Hindlimb muscle (tissue), 1 donor: ENCODE measurements at places on chromosomes 3 and 15. TPM values are rescaled to one million over a fixed set of nuclear protein-coding genes. Genes with fewer than 3 reads are reported as not detected.

DNA sequence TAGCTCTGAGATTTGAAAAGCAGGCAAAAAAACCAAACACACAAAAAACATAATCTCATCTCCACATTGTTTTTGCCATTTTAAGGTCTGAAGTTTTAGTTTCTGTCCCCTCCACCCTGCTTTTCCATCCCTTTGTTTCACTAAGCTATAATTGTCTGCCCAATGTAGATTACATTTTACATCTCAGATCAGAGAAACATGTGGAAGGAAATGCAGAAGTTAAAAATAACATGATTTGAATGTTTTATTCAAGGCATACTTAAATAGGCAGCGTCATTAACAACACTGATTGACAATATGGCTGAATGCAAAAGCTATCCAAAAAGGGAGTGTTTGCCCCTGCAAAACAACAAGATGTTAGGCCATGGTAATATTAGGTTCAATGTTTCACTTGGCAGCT, 448.1 kb upstream of the ZNF385D start:
- no peak for DNase-seq

- DNase-seq = peak; percentile 51
Measured at GRCh38 chr3:194142156-194142910, 6.4 kb downstream of the HES1 start.

- DNase-seq = no peak
Measured at GRCh38 chr15:43325039-43325684, 5.2 kb downstream of the LCMT2 start.

DNA sequence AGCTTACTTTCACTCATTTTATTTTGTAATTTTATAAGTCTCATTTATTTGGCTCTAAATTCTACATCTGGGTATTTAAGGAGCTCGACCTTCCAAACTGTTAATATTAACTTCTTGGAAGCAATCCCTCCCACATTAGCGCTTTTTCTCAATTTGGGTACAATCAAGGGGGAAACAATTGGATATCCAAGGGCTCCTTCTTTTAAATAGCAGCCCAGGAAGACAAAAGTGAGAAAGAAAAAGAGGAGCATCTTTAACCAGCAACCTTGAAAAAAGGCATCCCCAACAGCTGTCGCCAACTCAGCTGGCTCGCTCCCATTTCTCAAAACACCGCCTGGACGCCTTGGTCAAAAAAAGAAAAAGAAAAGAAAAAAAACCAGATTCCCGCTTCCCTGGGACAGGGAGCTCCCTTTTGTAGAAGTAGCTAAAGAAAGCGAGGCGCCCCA, 873 bp downstream of the C3orf70 start:
- DNase-seq = no peak

GRCh38 chr15:25770031-25770430, 93.1 kb downstream of the ATP10A start:
- no peak for DNase-seq

- DNase-seq = no peak
Measured at GRCh38 chr3:193347521-193348501, 30.7 kb downstream of the ATP13A5 start.

DNA sequence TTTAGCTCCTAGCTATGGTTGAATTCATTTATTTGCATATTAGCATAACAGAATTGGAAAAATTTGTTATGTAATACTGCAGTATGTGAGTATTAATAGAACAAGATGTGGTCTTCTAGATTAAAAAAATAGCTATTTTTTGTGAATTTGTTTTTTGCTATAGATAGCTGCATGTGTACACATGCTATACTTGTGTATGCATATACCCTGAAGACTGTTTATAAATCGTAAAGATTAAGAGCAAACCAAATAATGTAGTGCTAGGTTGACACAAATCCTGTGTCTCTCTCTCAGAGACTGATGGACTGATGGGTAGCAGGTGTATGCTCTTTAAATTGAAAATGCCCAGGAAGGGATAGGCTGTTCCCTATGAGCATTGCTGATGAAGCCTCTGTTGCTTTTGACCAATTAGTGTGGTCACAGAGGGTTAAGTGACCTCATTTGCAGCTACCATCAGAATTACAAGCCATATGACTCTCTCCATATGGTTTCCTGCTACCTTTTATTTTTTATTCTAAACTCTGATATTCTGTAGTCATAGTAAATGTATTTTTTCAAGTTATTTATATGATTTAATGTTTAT, 9.0 kb downstream of the PLCL2 start:
- no peak for DNase-seq

GRCh38 chr15:57418635-57419034, 42.3 kb downstream of the CGNL1 start:
- no peak for DNase-seq

GRCh38 chr3:133944641-133945380, 49.1 kb upstream of the RAB6B start:
- DNase-seq = no peak

- DNase-seq = no peak
Measured at GRCh38 chr3:67598814-67599556, 55.4 kb downstream of the SUCLG2 start.

- no peak for DNase-seq
Measured at GRCh38 chr3:134751831-134752230, 43.2 kb upstream of the EPHB1 start.

- DNase-seq = no peak
Measured at GRCh38 chr15:60363087-60363549, 34.7 kb downstream of the ANXA2 start.

- peak; percentile 21 for DNase-seq
Measured at GRCh38 chr3:153338487-153338886, 176.5 kb downstream of the RAP2B start.

DNA sequence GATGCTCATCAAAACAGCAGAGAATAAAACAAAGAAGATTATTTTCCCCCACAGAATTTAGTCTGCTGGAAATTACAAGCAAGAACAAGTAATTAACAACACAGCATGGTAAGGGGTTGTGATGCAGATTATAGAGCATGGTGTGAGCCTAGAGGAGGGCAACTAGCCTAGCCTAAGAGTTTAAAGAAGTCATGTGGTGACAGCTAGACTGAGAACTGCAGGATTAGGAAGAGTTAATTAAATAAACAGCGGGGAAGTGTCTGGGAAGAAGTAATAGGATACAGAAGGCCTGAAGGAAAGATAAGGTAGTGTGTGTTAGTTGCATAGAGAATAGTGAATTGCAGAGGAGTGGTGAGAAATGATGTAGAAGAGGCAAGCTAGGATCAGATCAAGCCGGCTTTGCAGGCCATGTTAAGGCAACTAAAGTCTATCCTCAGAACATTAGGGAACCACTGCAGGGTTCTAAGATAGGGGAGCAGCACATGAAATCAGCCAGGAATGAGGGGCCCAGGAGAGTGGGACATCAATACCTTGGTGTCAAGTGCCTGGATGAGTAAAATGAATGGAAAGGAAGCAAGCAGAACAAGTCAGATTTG, 11.9 kb upstream of the PKM start:
- no peak for DNase-seq

- DNase-seq = no peak
Measured at GRCh38 chr15:29968099-29968894, 114.5 kb upstream of the GOLGA8J start.

- DNase-seq = no peak
Measured at GRCh38 chr3:62375655-62376453, 2.5 kb upstream of the FEZF2 start.

GRCh38 chr3:79848876-79849275, 81.1 kb upstream of the ROBO1 start:
- no peak for DNase-seq

GRCh38 chr3:47283193-47283537, 421 bp downstream of the KLHL18 start:
- no peak for DNase-seq

GRCh38 chr15:73969151-73969759, 22.8 kb downstream of the STOML1 start:
- DNase-seq = no peak

DNA sequence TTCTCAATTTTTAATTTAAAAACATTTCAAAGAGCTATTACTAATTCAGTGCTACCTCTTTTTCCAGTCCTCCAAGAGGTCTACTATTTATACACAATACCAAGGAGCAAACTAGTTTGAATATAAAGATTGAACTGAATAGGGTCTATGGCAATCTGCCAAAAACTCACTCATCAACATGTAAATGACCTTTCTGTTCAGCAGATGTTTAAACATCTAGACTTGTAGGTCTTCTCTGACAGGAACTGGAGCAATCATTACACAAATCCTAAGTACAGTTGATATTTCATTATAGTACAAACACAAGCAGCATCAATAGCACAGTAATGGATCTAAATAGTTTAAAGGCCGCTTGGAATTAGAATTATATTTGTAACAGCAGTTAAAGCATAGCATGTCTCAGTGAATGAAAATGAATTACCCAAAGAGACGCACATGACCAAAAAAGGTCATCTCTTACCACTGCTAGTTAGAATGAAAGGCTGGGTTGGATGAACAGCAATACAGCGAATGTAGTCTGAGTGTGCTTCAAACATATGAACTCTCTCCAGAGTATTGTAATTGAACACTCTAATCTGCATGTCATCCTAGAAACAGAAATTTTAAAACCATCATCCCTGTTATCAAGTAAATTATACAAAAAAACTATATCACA, 10.7 kb downstream of the COPB2 start:
- DNase-seq = no peak

DNA sequence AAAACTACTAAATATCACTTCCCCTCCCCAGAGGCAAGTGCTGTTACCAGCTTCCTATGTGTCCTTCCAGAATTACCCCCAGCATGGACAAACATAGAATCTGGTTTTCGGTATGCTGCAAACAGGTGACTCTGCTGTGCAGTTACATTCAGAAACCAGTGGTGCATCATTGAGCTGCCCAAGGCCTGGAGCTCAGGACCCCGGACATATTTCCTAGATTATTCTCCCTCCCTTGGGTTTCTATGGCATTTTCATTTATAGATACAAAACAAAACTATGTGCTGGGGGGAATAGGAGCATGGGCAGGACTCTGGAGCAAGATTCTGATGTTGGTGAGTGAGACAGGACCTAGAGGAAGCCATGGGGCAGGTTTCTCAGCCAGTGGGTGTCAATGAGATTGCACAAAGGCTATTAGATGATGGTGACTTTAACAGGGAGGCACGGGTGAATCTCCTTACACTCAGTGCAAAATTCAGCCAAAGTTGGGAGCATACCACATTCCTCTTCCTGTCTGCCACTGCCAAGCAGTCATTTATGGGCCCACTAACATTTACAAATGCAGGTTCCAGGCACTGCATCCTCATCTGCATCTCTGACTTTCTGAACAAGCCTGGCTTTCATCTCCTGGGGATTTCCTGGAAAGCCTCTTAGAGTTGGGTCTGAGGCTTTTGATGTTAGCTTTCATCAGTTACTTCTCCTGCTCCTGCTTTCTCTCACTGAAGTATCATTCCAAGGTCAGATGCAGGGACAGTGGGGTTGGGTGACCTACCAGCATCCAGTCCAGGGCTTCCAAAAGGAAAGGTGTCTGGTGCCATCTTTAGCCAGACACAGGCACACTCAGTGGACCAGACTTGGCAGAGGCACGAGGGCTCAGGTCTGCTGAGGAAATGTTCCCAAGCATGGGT, 44.5 kb downstream of the CMTM7 start:
- DNase-seq = no peak

- no peak for DNase-seq
Measured at GRCh38 chr3:13081603-13082360, 8.6 kb upstream of the IQSEC1 start.

GRCh38 chr3:156643729-156644389, 30.5 kb upstream of the TIPARP start:
- no peak for DNase-seq

DNA sequence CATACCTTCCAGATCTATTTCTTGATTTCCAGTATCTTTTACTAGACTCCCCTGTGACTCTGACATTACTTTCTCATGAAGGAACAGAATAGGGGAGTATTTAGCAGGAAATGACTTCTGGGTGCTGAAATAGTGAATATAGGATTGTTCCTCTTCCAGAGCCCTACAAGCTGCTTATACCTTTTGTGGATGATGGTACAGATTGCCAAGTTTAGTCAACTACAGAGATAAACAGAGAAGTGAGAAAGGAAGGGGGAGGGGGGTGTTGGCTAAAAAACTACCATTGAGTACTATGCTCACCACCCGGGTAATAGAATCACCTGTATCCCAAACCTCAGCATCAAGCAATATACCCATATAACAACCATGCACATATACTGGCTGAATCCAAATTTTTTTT, 298.3 kb upstream of the GPR149 start:
- DNase-seq = no peak

- no peak for DNase-seq
Measured at GRCh38 chr15:97126553-97127233, 796.2 kb downstream of the NR2F2 start.

DNA sequence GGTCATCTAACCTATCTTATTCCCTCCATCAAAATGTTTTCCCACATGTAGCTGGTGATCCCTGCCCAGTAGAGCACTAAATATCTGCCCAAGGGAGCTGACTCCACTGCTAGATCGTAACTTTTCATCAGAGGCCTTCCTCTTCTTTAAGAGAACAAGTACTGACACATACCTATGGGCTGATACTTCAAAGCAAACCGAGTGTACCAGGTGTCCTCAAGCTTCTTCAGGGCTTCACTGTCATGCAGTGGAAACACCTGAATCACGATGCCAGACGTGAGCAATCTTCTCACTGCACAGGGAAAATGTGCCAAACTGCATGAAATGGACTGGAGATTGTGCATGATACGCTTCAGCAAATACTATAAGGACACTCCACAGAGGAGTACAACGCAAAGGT, 41.6 kb downstream of the ANO10 start:
- DNase-seq = no peak

GRCh38 chr3:12468276-12468675, 16.0 kb upstream of the TSEN2 start:
- DNase-seq = no peak

DNA sequence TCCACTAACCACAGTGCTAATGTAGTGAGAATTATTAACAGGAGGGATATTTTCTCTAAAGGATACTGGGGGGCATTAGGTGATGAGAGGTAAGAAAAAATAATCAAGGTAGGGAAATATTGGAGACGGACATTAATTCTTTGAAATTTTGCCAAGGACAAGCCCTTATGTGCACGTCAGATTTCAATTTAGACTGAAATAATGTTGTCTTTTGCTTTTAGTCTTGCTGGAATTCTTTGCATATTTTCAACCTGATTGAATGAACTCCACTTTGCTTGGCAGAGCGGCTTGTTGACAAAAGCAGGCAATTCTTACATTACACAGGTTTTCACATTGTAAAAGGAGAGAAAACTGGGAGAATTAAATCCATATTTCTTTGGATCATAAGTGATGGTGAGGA, 25.0 kb upstream of the C3orf52 start:
- no peak for DNase-seq

- no peak for DNase-seq
Measured at GRCh38 chr3:187969581-187969950, 184.4 kb upstream of the LPP start.

- DNase-seq = no peak
Measured at GRCh38 chr15:57705746-57706404, 639 bp upstream of the POLR2M start.

MME gene
- polyA plus RNA-seq = 5.3 TPM

WDR93 gene
- 0.14 TPM for polyA plus RNA-seq

CD96 gene
- polyA plus RNA-seq = 0.23 TPM

OR5K2 gene
- polyA plus RNA-seq = not detected

NPHP3 gene
- polyA plus RNA-seq = 36.1 TPM

ARRDC4 gene
- 13.7 TPM for polyA plus RNA-seq

OGG1 gene
- polyA plus RNA-seq = 33.1 TPM

CCRL2 gene
- 0.74 TPM for polyA plus RNA-seq

SLC28A1 gene
- polyA plus RNA-seq = 0.32 TPM

DNAH12 gene
- 0.50 TPM for polyA plus RNA-seq

SLC51B gene
- 2.4 TPM for polyA plus RNA-seq

PLA2G4B gene
- 7.0 TPM for polyA plus RNA-seq

TUSC7 gene
- polyA plus RNA-seq = not detected

TICRR gene
- polyA plus RNA-seq = 3.8 TPM

OXTR gene
- 8.8 TPM for polyA plus RNA-seq

LRRIQ4 gene
- polyA plus RNA-seq = not detected
